ENCODE measurements at places on chromosomes 2 and 18.

- DNase-seq: no peak
Observed at GRCh38 chr2:28576714-28577113, 80.9 kb downstream of the PLB1 start.

DNA sequence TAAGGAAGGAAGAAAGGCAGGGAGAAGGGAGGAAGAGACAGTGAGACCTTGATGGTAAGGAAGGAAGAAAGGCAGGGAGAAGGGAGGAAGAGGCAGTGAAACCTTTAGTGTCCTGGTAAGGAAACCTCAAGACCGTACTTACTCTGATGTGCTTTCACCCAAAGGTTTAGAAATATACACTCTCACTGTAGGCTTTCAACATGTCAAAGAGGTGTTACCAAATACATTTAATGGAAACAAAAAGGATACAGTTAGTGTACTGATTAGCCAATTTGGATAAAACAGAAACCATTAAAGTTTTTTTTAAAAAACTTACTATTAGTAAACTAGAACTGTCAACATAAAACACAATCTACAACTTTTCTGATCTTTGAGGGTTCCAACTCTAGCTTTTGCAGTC is 7.1 kb downstream of the FBXO15 start:
- no peak for DNase-seq

DNA sequence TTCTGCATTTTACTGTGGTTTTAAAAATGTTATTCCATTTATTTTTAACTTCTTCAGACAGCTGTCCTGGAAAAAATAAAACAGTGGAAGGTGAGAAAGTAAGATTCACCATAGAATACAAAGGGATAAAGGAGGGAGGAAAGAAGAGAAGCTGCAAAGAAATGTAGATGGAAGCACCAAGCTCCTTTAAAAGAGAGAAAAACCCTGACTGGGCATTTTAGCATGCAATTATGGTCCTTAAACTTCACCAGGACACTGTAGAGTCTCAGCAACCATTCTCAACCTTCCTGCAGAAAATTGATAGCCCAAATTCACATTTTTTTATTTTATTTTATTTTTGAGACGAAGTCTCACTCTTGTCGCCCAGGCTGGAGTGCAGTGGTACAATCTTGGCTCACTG is 11.6 kb upstream of the ANKRD44 start:
- no peak for DNase-seq

DNA sequence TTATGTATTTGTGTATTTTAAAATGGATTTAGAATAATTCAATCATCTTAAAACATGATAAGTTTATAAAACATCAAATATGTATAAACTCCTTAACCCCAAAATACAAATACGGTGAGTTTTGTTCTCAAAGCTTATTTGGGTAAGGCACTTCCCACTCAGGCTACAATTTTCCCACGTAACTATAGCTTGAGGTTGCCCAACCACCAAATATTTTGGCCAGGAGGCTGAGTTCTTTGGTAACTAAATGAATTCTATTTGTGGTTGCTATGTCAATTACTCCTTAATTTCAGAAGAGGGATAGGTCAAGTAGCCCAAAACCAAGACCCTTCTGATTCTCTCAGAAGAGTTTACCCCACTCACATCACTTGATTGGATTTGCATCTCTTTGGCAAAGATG is 70.4 kb downstream of the MYL12B start:
- no peak for DNase-seq

GRCh38 chr2:39313575-39313974 is 69.8 kb upstream of the CDKL4 start:
- no peak for DNase-seq

GRCh38 chr2:102514061-102514785 is 41.2 kb downstream of the SLC9A4 start:
- no peak for DNase-seq

GRCh38 chr2:198314559-198315153 is 510.3 kb downstream of the PLCL1 start:
- peak; percentile 80 for DNase-seq

GRCh38 chr2:112887964-112888749 is 22.8 kb upstream of the IL37 start:
- no peak for DNase-seq

DNA sequence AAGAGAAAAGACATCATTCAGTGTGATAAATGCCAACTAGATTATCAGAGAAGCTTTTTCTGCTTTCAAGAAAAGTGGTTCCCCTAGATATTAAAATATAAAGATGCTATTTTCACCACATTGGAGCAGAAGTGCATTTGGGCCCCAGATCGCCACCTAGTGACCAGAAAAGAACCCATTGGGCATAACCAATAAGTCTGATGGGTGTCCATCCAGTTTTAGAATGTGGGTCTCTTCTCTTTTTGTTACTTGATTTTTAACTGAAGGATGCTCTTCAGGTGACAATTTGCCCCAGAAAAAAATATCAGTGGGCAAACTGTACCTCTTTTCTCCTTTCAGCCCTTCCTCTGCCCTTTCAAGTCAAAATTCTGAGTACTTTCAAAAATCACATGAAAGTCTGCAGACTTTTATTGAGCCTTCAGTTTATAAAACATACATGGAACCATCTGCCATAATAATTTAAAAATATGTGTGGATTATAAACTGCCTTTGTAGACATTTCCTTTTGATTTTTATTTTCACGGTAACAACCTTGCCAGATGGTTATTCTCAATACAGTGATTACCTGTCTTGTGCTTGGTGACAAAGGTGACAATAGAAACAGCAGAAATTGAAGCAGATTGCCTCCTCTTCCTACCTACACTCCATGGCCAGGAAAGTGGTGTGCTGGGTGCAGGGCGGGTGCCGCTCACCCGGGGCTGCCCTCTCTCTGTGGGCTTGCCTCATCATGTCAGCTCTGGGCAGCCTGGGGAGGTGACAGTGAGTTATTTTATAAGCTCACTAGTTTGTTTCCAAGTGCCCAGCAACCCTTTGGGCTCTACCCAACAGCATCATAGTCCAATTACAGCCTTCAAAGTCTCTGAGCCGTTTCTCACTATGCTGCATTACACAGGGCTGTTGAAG is 124.5 kb downstream of the DCDC2C start:
- no peak for DNase-seq

DNA sequence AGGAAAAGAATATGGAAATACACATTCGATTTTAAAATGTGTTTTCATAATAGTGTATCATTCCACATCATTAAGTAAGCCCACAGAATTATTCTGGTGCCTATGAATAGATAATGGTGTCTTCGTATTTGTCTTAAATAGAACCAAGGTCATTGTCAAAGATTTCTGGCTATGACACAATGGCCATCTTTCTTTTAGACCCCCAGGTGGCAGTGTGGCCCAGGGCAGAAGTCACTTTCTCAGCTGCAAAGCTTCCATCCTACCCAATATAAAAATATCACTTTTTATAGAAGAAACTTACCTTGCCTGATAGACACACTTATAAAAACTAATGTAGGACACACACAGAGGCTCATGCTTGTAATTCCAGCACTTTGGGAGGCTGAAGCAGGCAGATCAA is 57.5 kb downstream of the ZRANB3 start:
- no peak for DNase-seq

- DNase-seq: no peak
Observed at GRCh38 chr2:8168022-8168717, 513.7 kb upstream of the ID2 start.

DNA sequence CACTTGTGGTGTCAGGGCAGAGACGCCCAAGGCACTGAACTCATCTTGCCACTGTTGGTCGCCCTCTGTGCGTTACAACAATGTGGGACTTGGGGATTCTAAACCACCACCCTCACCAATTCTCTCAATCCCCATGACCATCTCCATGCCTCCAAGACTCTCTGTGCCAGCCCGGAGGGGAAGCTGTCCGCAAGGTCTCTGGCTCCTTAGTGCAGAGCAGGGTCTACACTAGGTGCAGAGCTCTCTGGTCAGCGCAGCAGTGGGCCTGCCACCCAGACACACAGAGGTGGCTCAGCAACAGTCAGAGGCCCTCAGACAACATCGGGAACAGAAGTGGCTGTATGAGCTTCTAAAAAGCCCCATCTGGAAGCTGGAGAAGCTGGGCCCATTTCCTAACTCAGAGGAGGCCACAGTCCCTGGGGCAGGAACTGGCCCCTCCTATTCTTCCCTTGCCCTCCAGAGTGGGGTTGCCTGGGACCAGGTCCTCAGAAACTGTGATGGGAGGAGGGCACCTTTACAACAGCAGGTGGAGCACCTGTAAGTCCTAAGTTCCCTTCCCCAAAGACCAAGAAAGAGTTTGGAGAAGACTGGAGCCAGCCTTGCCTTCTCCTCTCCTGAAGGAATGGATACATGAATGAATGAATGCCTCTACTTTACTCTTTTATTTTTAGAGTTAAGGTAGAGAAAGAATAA is 37.7 kb downstream of the SERTAD2 start:
- DNase-seq: no peak

DNA sequence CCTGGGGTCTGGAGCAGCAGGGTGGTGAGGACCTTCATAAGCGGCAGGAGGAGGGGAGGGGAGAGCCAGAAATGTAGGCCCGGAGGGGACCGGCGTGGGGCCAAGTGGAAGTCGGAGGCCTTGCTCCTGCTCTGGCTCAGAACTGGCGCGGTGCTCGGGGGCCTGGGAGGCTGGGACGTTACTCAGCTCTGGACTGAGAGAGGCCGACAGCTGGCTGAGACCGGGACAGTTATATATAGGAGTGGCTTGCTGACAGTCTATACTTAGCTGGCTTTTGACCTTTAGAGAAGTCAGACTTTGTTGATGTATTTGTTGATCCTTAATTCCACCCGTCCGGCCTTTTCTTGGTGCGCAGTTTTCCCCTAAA is 15.7 kb downstream of the IGFBP5 start:
- no peak for DNase-seq

DNA sequence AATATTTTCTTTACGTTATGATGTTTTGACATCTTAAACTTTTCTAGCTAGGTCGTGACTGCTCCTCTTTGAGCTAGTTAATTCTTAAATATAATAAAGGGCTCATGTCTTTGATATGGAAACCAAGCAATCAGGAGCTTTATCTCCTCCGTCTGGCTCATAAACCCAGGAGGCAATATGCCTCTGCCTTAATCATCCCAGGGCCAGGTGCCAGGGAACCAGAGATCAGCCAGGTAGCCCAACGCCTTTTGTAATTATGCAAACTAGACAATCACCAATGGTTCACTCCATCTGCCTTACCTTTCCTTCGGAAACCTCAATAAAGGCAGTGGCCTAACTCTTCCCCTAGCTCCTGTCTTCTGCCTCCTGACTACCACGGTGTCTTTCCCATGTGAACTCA is 213.7 kb downstream of the KCNJ3 start:
- no peak for DNase-seq

DNA sequence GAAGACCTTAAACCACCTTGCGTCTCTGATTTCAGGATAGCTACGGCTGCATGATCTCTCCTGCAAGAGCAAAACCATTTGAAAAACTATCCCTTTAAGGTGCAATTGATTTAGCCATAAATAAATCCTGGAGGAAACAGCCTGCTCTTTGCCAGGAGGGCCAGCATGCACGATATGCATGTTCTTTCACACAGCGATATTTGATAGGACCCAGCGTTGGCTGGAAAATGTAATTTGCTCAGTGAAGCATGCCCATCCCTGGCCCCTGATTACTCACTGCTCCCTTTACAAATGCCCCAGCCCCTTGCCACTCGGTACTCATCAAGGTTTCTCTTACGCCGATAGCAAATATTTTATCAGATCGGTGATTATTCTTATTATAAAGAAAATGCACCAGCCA is 315.4 kb downstream of the CDH2 start:
- peak; percentile 83 for DNase-seq

- no peak for DNase-seq
Observed at GRCh38 chr2:58860586-58860985, 619.5 kb upstream of the FANCL start.

DNA sequence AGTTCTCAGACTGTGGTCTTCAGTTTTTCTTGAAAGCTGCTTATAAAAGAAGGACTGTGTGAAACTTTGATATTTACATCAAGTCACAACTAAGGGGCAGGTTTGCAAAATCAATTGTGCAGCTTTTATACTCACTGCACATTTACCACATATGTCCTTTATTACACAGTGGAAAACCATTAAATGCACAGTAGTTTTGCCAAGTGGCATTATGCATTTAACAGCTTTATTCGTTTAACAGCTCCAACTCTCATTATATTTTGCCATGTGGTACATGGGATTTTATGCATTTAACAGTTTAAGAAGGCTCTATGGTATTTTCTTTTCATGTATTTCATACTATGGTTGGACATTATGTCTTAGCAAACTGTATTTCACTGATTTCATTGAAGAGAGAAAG is 135.6 kb downstream of the SATB2 start:
- DNase-seq: no peak

DNA sequence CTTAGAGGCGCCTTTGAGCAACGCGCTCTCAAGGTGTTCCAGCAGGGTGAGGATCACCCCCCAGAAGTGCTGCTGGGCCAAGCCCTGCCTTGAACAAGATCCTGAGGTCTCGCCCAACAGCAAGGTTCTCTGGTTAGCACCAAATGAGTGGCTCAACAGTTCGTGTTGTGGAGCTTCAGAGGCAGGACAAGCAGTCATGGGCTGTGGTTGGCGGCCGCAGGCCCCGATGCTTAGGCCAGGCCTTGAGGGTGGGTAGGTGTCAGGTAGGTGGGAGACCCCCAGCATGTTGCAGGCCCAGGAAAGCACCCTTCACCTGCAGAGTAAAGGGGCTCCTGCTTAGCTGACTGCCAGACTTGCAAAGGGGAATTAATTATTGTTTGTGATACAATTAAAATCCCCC is 70.2 kb upstream of the FOSL2 start:
- DNase-seq: no peak

DNA sequence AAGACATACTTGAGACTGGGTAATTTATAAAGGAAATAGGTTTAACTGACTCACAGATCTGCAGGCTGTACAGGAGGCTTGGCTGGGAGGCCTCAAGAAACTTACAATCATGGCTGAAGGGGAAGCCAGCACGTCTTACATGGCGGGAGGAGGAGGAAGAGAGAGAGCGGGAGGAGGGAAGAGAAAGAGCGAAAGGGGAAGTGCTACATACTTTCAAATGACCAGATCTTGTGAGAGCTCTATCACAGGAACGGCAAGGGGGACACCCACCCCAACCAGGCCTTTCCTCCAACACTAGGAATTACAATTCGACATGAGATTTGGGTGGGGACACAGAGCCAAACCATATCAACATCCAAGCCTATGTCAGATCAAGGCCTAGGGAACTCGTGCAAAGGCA is 24.2 kb downstream of the MYL12B start:
- no peak for DNase-seq

GRCh38 chr18:26215247-26215970 is 10.8 kb upstream of the TAF4B start:
- no peak for DNase-seq

- DNase-seq: no peak
Observed at GRCh38 chr2:12741380-12741779, 24.6 kb downstream of the TRIB2 start.
